NCI-H2081 treated with DMSO at 0.1 percent for 48 hours (cell line): ENCODE measurements at places on chromosomes 16 and 17.

GRCh38 chr17:29237476-29238132 lies 9.1 kb upstream of the CRYBA1 start:
- DNase-seq, result no peak

DNA sequence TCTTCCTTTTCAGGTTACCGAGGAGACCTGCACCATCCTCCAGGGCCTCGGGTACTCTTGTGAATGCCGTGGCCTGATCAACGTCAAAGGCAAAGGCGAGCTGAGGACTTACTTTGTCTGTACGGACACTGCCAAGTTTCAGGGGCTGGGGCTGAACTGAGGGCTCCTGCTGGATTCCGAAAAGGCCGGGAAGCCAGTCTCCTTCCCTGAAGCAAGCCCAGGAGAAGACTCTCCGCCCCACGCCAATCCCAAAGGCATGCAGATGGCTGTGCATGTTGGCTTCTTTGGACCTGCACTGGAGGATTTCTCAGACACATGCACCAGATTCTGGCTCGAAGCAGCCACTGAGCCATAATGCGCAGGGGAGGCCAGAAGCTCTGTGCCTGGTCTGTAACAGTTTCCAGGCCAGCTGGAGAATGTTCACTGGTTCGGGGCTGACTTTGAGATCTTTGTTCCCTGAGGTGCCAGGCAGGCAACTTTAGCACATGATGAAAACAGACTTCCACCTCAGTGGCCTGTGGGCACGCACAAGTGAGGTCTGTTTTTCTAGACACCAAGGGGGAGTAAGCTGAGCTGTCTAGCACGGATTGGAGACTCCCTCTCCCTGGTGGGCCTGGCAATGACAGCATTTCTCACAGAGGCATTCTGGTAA lies 49.1 kb downstream of the ADCY7 start:
- no peak for DNase-seq

DNA sequence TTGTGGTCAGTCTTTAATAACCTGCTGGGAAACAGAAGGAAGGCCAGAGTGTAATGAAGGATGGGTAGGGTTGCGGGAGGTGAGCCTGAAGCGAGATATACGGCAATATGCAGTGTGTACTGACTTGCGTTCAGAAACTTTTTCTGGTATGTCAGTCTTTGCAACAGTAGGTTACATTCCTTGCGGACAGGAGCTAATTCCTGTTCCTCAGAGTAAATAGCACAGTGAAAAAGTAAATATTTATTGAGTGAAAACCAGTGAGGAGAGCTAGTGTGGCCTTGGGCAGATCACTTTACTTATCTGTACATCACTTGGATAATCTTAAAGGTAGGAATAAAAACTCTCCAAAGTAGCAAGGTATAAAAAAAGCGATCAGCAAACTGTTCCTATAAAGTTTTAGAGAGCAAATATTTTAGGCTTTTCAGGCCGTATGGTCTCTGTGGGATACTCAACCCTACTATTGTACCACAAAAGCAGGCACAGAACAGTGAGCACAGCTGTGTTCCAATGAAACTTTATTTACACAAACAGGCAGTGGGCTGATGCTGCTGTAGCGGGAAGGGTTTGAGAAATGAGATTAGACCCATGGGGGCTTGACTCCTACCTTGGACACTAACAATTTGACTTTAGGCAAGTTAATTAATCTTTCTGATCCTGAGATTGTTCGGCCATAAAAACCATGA lies 348.0 kb downstream of the UTP18 start:
- no peak for DNase-seq

DNA sequence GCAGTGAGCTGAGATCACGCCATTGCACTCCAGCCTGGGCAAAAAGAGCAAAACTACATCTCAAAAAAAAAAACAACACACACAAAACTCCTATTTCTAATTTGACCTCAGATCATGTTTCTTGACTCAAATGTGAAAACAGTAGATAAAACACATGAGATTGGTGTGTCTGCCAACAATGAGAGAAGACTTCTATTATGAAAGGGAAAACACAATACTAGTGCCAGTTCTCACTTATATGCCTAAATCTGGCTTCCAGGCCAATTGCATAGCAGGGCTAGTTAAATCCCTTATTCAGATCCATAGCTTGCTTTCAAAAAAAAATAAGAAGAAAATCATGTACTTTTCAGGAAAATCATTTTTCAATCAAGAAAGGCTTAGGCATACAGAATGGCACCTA lies 39.4 kb downstream of the AP1G1 start:
- no peak for DNase-seq

DNA sequence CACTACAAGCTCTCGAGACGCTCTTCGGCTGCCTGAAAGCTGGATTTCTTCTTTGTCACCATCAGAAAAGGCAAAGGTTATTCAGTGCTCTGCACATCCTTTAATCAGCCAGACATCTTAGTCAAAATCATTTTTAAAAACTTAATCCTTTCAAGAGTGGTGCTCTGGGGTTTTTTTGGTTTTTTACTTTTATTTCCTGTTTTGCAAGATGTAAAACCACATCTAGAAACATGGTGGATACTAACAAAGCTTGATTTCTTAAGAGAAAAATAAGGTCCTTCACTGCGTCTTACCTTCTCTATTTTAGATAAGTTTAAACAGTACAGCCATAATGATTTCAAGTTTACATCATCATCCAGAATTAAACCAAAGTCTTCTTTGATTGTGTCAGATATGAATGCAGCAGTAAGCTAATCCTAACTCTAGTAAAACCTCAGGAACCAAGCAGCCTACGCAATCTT lies 6.3 kb downstream of the ANKRD11 start:
- no peak for DNase-seq
